Activated T-cell treated with anti-CD3 and anti-CD28 coated beads, Interleukin-2, amount 50 U/mL, for 4 hours (primary cell): ENCODE measurements at places on chromosomes 5 and 9. TPM values are rescaled to one million over a fixed set of nuclear protein-coding genes. Genes with fewer than 3 reads are reported as not detected.

The SPATA31A7 gene
- not detected for total RNA-seq

The FAM221B gene
- total RNA-seq, result not detected

The TOR4A gene
- total RNA-seq, result 3.2 TPM

The APBA1 gene
- total RNA-seq, result 0.05 TPM

The TICAM2 gene
- total RNA-seq, result 0.82 TPM

The DAPK1 gene
- 4.0 TPM for total RNA-seq

The GLRA1 gene
- total RNA-seq, result not detected

The LCN6 gene
- not detected for total RNA-seq

The PCDHAC1 gene
- not detected for total RNA-seq

The YIPF5 gene
- 27.2 TPM for total RNA-seq

The TMEFF1 gene
- total RNA-seq, result 0.24 TPM

The PTPRD gene
- 0.49 TPM for total RNA-seq

The SH3RF2 gene
- 0.33 TPM for total RNA-seq

The GDF9 gene
- 0.89 TPM for total RNA-seq

The PCDHB7 gene
- total RNA-seq, result not detected

The RIMOC1 gene
- total RNA-seq, result 32.7 TPM

The CD14 gene
- total RNA-seq, result 0.43 TPM

The SWI5 gene
- 19.1 TPM for total RNA-seq

The MEIKIN gene
- not detected for total RNA-seq

The CRB2 gene
- not detected for total RNA-seq

The PCDHA7 gene
- total RNA-seq, result not detected

The CTSL gene
- 13.2 TPM for total RNA-seq

The KYAT1 gene
- 5.6 TPM for total RNA-seq

The TTLL11 gene
- total RNA-seq, result 5.1 TPM

The ZDHHC11 gene
- total RNA-seq, result 6.2 TPM

The TAF1L gene
- total RNA-seq, result not detected

The FCN1 gene
- total RNA-seq, result not detected

The PCDHA9 gene
- not detected for total RNA-seq

The SMIM32 gene
- total RNA-seq, result not detected

The CD72 gene
- total RNA-seq, result 3.9 TPM

The MEGF10 gene
- total RNA-seq, result not detected

The OR1J2 gene
- not detected for total RNA-seq

The MAMDC2 gene
- total RNA-seq, result not detected

The CARTPT gene
- not detected for total RNA-seq

The KIF27 gene
- total RNA-seq, result 1.5 TPM

The TMC1 gene
- total RNA-seq, result not detected

The PCDHA3 gene
- not detected for total RNA-seq

The CCDC180 gene
- 1.5 TPM for total RNA-seq

The CARD6 gene
- total RNA-seq, result 0.76 TPM

The ARPC5L gene
- total RNA-seq, result 131 TPM

The SPATA31E1 gene
- not detected for total RNA-seq

The MYOT gene
- not detected for total RNA-seq

The SLC12A7 gene
- total RNA-seq, result 18.5 TPM

The TNFSF15 gene
- 0.53 TPM for total RNA-seq
